Substantia nigra (tissue), 51 donors: ENCODE measurements at places on chromosomes 3 and 15.

GRCh38 chr3:167843886-167844285 lies 108.4 kb downstream of the SERPINI1 start:
- no peak for DNase-seq

- no peak for DNase-seq
These were observed 29.6 kb downstream of the CPOX start for GRCh38 chr3:98563661-98564281.

DNA sequence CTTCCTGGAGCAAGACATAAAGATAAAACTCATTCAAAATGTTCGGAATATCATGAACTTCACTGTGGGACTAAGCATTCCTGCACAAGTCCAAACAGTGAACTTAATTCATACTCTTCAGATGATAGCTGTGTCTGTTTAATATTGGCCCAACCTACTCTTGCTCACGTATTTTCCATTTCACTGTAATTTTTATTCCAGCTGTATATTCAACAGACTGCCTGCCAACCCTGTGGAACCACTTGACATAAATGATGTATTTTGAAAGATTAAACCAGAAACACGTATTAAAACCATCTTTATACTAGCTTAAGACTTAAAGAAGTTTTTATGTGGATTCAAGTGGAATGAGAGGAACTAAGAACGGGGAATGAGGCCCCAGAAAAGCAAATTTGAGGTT lies 172.5 kb downstream of the TMEM108 start:
- no peak for DNase-seq

DNA sequence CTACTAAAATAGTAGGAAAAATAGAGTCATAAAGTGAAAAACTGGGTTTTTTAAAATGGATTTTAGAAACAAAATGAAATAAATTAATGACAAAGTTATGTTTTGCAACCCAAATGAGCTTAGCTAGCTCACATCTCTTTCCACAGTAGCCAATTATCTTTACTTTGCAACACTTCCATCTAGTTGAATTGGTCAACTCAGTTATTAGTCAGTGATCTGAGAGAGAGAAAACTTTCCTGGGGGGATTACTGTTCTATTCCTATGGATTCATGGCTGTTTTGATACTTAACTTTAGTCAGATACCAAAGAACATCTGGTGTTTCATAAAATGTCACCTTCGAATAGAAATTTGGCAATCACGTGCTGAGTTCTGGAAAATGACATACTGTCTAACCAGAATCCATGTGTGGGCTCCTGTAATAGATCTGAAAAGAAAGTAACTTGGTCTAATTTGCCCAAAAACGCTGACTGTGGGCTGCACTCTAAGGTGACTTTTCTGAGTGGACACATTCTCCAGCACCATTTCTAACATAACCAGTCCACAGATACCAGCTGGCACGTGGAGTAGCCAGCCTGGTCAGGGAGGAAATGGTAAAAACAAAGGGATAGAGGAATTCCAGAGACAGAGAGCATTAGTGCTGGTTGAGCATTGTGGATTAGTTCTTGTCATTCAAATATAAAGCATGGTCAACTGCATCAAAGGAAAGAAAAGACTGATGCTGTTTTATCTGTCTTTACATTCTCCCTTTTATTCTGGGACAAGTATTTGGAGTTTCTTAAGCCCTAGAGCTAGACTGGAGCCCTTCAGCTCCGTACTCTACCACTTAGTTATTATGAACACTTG lies 45.2 kb upstream of the CCDC80 start:
- no peak for DNase-seq

DNA sequence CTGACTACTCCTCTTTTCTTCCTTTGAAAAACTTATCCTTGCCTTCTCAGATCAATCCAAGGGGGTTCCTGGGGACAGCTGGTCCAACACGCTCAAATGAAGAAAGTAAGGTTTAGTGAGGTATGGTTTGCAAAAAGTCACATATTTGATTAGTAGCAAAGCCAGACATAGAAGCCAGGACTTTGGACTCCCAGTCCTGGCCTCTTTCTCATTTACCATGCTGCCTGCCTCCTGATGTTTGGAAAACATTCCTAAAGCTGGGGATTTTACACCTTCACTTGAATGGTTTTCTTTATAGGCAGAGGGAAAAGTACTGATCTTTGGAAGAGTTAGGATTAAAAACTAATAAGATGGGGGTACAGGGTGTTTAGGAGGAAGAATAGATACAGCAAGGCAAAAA lies 14.6 kb downstream of the POPDC2 start:
- no peak for DNase-seq

- DNase-seq = no peak
These were observed 89.2 kb upstream of the COL8A1 start for GRCh38 chr3:99549220-99549619.

DNA sequence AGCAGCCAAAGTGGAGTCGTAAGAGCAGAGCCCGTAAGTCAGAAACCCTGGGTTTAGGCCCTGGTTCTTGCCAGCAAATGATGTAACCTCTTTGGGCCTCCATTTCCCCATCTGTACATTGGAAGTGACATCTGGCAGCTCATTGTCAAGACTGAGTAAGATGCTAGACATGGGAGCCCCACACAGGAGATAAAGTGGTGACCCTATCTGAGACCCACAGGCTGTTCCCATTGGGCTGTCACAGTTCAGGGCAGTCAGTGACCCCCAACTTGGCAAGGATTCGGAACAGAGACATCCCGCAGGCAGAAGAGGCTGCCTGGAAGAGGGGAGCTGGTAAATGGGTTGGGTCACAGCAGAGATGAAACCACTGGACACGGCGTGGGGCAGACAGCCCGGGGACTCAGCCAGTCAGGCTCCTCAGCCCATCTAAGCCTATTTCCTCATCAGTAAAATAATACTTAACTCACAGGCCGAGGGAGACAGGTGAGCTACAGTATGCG lies 1.8 kb downstream of the CLN6 start:
- no peak for DNase-seq

DNA sequence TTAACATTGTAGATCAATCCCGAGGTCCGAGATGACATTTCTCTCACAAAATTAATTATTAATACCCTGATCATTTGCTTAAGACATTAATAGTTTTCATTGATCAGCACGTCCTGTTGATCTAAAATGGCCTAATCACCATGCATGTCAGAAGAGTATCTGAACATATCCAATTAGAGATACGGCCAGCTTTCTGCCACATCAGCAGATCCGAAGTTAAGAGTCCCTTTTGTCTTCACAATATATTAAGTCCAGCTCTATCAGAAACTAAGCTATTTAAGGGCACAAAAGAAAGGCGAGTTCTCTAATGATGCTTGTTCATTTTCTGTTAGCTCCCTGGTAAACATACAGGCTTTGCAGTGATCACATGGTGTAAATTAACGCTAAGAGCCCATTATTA lies 470.3 kb downstream of the CNTN4 start:
- DNase-seq = no peak

- no peak for DNase-seq
These were observed 16.3 kb upstream of the PCSK6 start for GRCh38 chr15:101505610-101506337.

GRCh38 chr3:42270561-42270960 lies 4.6 kb upstream of the CCK start:
- DNase-seq = no peak

GRCh38 chr3:9863058-9863772 lies 16.8 kb downstream of the CIDEC start:
- no peak for DNase-seq

DNA sequence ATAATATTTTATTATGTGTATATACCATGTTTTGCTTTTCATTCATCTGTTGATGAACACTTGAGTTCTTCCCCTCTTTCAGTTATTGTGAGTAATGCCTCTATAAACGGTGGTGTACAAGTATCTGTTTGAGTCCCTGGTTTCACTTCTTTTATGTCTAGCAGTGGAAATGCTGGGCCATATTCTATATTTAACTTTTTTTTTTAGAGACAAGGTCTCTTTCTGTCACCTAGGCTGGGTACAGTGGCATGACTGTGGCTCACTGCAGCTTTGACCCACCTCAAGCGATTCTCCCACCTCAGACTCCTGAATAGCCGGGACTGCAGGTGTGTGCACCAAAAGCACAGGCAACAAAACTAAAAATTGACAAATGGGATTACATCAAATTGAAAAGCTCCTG lies 19.9 kb downstream of the GOLM2 start:
- DNase-seq = no peak

DNA sequence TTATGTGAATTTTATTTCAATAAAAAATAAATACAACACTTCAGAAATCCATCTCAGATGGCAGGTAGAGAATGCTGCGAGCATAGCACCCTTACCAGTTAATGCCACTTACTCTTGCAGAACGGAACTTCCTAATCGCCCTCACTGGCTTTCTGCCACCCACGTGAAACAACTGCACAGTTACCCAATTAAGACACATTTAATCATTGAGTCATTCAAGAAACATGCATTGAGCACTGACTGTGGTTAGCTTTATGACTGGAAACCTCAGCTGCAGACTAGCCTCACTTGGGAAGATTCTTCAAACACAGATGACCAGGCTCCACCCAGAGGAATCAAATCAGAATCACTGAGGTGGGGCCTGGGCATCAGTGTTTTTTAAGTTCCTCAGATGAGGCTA lies 5.6 kb upstream of the MFGE8 start:
- no peak for DNase-seq

DNA sequence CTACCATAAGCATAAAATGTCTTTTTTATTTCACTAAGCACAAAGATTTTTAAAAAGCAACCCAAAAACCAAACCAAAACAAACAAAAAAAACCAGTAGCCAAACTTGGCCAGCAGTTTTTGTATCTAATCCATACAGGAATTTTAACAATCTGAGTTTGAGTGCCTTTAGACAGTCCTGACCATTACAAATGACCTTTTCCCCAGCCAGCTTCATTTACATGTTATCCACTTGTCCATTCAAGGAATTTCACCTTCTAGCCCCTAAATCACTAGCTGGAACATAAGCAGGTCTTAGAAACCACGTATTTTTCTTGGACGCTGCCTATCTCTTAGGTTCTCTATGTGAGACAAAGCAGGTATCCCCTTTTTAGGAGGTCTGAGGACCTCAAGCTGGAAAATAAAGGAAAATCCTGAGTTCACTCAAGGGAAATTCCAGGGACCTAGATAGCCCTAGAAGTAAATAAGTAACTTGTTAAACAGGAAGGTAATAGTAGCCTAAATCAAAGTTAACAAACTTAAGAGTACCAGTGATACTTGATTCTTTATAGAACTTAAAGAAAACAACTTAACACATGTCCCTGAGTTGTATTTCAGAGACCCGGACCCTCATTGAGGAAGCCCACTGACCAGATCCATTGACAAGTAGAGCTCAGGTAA lies 34.2 kb downstream of the CIP2A start:
- no peak for DNase-seq

GRCh38 chr3:14562121-14562890 lies 22.2 kb upstream of the GRIP2 start:
- no peak for DNase-seq

- DNase-seq = no peak
These were observed 48.3 kb upstream of the KPNA4 start for GRCh38 chr3:160613661-160614060.

DNA sequence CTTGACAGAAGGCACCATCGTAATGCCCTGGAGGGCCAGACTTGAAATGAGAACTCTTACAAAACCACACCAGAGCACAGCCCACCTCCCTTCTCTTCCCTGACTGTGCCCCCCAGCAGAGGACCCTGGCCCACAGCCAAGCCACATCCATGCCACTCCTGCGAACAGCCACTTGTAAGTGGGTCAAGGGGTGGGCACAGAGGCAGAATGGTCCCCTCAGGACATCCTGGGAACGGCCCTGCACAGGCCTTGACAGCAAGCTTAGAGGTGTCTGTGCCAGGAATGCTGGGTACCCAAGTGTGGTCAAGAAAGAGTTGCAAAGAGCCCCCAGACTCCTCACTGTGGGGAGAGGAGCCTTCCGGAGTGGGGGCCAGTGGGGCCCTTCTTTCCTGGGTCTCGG lies 33.3 kb downstream of the HCN4 start:
- DNase-seq = no peak

DNA sequence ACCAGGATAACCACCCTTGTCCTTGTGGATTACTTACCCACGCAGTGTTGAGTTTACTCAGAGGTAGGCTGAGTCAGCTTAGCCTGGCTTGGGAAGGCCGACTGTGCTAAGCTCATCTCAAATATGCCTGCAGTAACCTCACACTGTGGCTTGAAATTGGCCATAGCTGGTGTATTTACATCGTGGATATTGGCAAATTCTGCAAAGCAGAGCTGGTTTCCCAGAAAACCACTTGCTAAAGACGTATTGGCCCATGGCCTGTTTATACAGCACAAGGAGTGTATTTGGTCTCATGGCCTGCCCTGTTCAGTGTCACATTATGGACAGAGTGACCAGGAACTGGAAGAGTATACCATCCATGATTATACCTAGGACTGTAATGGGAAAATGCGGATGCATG lies 170.5 kb upstream of the UBE3A start:
- DNase-seq = no peak

DNA sequence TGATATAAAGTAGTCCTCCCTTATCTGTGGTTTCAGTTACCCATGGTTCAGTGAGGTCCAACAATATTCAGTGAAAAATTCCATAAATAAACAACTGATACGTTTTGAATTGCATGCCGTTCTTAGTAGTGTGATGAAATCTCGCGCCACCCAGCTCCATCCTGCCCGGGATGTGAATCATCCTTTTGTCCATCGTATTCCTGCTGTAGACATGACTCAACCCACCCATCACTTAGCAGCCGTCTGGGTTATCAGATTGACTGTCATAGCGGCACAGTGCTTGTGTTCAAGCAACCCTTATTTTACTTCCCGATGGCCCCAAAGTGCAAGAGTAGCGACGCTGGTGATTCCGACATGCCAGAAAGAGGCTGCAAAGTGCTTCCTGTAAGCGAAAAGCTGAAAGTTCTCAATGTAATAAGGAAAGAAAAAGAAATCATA lies 48.0 kb upstream of the MEX3B start:
- DNase-seq = no peak

DNA sequence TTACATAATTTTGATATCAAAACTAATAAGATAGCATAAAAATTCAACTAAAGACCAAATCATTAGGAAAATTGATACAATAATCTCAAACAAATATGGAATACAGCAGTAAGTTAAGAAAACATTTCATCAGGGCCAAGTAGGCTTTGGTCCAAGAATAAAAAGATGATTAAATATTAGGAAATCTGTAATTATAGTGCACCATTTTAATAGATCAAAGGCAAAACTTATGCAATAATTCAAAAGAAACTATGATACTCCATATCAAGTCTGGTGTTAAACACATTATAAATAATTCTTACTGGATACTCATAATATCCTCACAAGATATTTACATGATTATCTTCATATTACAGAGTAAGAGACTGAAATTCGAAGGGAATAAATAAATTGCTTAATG lies 51.2 kb downstream of the THRB start:
- no peak for DNase-seq
